ENCODE measurements at places on chromosomes 2 and 18. TPM values are rescaled to one million over a fixed set of nuclear protein-coding genes. Genes with fewer than 3 reads are reported as not detected.

DNA sequence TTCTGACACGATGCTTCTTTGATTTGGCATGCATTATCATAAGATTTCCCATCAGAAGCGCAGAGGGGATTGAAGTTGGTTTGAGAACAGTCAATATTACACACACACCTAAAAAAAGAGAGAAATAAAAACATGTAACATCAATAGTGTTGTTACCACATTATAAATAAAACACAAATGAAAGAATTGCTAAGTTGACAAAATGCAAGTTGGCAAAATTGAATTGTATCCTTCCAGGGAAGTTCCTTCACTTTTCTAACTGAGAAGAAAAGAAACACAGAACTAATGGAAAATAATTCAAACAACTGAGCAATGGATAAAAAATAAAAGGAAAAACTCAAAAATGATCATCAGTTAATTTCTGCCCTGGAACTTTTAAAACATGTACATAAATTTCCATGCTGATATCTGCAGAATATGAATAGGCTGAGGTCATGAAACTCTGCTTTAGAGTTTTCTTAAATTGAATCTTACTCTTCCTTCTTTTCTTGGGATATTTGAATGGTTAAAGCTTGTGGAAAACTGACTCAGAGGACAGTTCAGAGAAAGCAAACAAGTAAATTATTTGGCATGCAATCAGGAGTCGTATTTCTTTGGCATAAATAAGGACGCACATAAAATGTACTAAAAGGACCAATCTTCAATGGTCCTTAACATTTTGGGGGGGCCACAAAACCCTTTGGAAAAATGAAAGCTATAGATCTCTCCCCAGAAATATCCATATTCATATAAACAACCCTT, 152.4 kb upstream of the CAVIN2 start:
- no peak for ATAC-seq

The TRIB2 gene
- 115 TPM for total RNA-seq

The FN1 gene
- 1,199 TPM for total RNA-seq

- ATAC-seq = no peak
Measured at GRCh38 chr18:23737578-23737977, 48.3 kb downstream of the LAMA3 start.

DNA sequence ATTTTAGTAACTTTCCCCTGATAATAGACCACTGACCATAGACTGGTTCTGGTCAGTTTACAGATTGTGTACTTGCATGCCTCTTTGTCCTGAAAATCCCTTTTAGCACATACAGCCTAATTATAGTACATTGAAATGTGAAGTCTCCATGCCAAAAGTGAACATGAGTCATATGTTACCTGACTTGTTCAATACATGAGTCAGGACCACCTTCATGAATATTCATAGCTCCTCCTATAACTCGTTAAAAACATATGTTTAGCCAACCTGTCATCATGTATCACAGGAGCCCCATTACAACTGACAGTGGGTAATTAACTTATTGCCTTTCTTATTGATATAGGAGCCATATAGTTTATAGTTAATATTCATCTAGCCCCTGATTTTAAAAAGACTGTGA, 78.6 kb downstream of the SH3YL1 start:
- ATAC-seq = no peak

GRCh38 chr2:196113061-196113974, 44.7 kb upstream of the DNAH7 start:
- peak; percentile 26 for ATAC-seq

- no peak for ATAC-seq
Measured at GRCh38 chr2:63777816-63778215, 63.9 kb upstream of the UGP2 start.

- peak; percentile 62 for ATAC-seq
Measured at GRCh38 chr2:224572338-224572737, 12.8 kb downstream of the CUL3 start.

The CHRND gene
- total RNA-seq = 0.62 TPM

GRCh38 chr2:1672738-1673137, 71.6 kb downstream of the PXDN start:
- ATAC-seq = no peak

- ATAC-seq = peak; percentile 82
Measured at GRCh38 chr2:235793163-235793752, 299.4 kb downstream of the AGAP1 start.

DNA sequence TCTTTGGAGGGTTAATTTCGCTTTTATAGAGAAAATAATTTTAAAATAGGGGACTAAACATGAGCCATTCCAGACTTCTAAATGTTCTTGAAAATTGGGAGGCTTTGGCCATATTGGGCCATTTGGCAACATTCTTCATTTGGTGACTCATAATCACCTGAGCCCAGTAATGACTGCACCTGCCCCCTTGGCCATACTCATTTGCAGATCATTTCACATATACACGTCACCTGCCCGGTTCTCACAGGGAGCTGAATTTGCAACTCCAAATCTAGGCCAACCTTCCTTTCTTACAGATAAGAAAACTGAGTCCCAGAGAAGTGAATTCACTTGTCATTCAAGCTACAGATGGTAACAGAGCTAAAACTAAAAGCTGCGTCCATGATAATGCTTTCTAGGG, 289.7 kb downstream of the EPHA4 start:
- no peak for ATAC-seq

- no peak for ATAC-seq
Measured at GRCh38 chr2:28363686-28364280, 28.9 kb upstream of the FOSL2 start.

DNA sequence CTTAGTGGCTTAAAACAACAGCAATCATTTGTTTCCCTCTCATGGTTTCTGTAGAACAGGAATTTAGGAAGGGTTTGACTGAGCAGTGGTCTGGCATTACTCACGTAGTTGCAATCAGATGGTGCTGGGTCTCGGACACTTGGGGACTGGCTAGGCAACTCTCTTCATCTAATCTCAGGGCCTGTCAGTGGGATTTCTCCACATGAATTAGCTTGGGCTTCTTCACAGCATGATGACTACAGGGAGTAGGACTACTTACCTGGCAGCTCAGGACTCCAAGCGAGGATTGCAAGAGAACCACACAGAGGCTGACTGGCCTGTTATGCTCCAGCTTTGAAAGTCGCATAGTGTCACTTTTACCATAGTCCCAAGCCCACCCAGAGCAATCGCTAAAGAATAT, 125.1 kb downstream of the TTC27 start:
- ATAC-seq = no peak

DNA sequence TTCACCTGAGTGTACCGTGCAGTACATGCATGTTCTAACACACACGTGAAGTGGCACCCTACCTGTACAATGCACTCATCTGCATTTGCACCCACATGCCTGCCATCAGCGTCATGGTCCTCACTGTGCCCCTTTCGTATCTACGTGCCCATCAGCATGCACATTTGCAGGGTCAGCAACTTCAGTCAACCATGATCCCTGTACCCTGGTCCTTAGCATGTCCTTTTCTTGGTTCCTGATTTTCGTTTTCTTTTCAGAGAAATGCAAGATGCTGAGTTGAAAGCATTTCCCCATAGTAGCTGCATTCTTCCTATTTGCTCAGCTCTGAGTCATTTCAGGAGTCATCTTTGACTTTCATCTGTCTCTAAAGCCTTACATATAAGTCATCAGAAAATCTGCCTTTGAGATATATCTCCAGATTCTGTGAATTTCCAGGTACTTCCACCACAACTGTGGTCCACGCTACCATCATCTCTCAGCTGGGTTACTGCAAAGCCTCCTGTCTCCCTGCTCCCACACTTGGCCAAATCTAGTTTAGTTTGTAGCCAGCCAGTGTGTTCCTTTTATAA, 14.7 kb upstream of the PUM2 start:
- ATAC-seq = no peak

DNA sequence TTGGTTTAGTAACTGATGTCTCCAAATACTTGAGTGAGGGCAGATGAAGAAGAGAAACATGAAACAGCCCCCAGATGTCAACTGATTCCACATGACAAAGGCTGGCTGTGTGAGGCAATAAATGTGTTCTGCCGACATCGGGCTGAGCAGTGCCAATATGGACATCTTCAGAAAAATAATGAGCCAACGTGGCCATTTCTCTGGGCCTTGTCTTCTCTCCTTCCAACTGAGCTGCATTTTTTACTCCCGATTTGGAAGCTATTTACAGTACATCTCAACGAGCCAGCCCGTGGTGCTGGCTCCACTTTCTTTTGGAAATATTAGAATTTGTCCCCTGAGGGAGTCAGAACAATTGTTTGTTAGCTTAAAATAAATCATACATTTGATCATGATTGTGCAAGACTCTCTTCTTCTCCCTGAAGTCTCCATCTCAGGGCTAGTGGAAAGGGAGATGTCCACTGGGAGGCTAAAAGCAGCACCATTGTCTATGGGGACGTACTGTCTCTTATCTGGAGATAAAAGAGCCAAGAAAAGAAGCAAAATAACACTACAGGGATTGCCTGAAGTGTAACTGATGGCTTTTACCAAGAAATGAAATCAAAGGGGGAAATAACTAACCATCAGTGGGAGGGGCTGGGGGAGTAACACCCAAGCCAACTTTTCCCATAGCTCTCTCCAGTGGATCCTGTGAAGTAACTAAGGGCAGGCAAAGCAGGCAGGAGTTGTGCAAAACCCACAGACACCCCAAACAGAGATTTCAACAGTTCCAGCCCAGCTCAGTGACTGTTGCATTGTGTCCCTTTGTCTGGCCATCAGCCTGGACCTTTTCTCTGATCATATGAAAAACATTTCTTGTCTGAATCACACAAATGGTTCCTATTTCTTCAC, 114.8 kb downstream of the RDH14 start:
- ATAC-seq = no peak

- ATAC-seq = no peak
Measured at GRCh38 chr2:131580187-131580586, 52.5 kb downstream of the CCDC74A start.

DNA sequence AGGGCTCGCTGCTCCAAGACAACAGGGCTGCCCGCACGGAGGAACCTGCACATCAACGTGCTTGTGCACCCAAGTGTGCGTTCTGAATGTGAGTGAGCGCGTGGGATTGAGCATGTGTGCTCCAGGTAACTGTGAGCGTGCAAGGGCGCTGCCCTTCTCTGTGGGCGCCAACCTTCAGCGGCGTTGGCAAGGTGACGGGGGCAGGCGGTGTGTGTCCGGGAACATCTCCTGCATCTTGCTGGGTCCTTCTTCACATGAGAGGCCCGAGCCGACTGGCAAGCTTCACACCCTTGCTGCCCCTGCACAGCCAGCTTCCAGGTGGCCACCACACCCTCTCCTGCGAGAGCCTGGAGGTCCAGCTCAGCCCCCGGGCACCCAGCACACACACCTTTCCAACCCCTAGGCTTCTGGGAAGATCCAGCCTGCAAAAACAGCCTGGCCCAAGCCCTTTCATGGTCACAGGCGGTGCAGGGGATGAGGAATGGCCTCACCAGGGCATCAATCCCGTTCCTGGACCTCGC, 220.9 kb downstream of the HDAC4 start:
- ATAC-seq = no peak

The CXCR2 gene
- 0.04 TPM for total RNA-seq

- ATAC-seq = no peak
Measured at GRCh38 chr2:234081970-234082822, 31.7 kb downstream of the SPP2 start.

DNA sequence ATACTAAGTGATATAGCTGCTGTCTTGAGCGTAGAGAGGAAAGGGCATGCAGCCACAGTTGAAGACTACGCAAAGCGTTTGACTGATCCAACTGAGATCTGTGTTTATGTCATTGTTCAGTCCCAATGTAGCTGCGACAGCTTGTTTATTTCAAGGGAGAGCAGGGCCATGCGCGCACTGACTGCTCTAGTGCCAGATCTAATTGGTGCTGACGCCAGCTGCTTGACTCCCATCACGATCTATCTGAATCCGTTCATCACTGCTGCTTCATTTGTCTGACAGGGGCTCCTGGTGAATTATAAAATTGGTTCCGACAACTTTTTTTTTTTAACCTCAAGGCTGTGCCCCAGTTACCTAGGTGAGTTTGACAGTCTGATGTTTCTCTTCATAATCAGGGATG, 75.7 kb downstream of the CHST9 start:
- ATAC-seq = peak; percentile 42

The SIX2 gene
- 0.83 TPM for total RNA-seq

GRCh38 chr2:26880910-26881435, 33.0 kb downstream of the DPYSL5 start:
- ATAC-seq = no peak

GRCh38 chr2:32820701-32821100, 126.1 kb upstream of the LTBP1 start:
- no peak for ATAC-seq

The BUB1 gene
- 48.0 TPM for total RNA-seq

DNA sequence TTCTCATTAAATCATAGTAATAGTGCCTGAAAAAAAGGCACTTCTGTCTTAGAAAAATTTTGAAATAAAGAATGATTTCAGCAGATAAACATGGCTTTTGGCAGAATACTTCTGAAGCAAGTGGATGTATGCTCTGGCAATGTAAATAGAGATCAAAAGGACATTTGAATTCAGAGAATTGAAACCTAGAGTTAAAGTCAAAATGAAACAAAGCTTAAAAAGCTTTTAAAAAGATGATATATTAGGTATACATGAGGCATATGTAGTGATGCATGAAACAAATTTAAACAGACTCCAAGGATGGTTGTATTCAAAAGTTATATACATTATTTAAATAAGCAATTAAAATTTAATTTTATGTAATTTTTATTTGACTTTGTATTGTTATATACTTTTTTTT, 1344.5 kb upstream of the TMEFF2 start:
- ATAC-seq = no peak

DNA sequence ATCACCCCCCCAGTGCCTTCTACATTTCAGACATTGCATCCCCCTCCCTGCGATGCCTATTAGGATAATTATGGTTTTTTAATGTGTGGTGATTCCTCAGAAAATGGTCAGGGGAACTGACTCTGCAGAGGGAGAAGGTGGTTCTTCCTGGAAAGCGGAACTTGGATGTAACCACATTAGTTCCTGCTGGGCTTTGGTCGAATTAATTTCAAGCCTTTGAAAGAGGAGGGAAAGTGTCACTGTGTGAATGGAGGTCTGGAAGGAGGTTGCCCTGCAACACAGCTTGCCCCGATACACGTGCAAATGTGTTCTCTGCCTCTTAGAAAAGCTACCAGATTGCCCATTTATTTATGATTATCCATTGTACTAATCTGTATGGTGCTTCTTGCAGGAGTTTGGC, 63.2 kb upstream of the TPO start:
- no peak for ATAC-seq

DNA sequence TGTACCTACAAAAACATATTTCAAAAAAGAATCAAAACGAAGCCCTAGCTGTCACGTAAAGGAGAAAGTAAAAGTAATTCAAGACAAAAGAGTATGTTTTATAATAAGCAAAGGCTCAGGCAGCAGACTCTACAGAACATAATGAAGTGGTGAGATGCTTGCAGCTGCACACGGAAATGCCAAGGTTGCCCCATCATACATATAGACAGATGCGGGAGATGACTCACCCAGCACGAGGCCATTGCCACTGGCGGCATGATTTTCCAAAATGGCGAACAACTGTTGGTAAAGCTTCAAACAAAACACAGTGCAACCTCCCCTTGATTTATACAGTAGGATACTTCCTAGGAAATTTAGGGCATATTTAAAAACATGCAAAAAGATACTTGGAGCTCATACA, 26.0 kb upstream of the C1QL2 start:
- no peak for ATAC-seq

The CRYGD gene
- not detected for total RNA-seq

The NT5DC4 gene
- total RNA-seq = not detected

GRCh38 chr2:43370705-43371104, 144.3 kb upstream of the ZFP36L2 start:
- ATAC-seq = peak; percentile 97

- ATAC-seq = no peak
Measured at GRCh38 chr2:86492048-86492453, 50.9 kb downstream of the KDM3A start.

Measured in motor neuron (in vitro differentiated cells).